ENCODE measurements at places on chromosomes 4 and X.

GRCh38 chr4:188778905-188779304 is 639.7 kb downstream of the TRIML1 start:
- DNase-seq: no peak

GRCh38 chr4:51885363-51885762 is 42.4 kb downstream of the DCUN1D4 start:
- DNase-seq: no peak

DNA sequence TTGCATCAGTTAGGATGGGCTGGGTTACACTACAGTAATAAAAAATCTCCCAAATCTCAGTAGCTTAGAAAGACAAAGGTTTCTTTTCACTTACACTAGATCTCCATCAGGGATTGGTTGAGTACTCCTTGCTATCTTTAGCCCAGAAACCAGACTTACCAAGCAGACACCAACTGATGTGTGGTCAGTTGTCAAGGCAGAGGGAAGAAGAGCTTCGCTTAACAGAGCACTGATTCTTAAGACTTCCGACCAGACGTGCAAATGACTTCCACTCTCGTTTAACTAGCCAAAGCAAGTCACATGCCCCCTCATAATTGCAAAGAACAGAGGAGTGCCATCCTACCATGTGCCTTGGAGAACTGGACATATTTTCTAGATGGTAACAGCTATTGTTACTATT is 5.7 kb upstream of the ZNF518B start:
- DNase-seq: no peak

DNA sequence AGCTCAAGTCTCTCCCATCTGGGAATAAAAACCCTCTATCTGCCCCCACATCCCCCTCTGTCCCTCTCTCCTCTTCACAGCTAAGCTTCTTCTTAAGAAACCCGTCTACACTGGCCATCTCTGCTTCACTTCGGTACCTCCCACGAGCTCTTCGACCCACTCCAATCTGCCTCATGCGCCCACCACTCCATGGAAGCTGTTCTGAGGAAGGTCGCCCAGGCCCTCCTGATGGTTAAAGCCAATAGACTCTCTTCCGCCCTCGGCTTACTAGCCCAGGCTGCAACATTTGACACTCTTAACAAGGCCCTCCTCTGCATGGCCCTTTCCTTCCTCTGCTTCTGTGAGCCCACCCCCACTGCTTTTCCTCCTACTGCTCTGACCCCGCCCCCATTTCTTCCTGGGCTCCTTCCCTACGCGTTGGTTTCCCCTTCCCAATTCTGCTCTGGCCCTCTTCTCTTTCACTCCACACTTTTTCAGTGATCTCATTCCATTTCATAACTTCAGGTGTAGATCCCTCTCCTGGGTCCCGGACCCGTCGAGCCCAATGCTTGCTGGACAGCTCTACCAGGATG is 11.8 kb downstream of the IQSEC2 start:
- DNase-seq: no peak

DNA sequence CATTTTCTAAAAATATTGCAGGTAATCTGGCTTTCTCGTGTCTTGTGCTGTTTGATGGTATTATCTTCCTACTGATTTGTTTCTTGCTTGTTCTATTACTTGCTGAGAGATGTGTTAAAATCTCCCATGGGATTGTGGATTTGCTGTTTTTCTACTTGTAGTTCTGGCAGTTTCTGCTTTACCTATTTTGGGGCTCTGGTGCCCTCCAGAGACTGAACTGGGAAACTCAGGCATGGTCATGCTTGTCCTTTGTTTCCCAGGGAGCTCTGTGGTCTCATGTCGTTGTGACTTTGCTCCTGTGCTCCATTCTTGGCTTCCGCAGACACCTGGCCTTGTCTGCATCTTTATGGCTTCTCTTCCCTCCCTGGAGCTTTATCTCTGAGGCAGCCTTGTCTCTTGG is 39.5 kb downstream of the NSD2 start:
- DNase-seq: no peak

- no peak for DNase-seq
Observed at GRCh38 chr4:79044141-79044659, 105.0 kb upstream of the PAQR3 start.

- no peak for DNase-seq
Observed at GRCh38 chr4:88196523-88197185, 38.2 kb upstream of the ABCG2 start.

DNA sequence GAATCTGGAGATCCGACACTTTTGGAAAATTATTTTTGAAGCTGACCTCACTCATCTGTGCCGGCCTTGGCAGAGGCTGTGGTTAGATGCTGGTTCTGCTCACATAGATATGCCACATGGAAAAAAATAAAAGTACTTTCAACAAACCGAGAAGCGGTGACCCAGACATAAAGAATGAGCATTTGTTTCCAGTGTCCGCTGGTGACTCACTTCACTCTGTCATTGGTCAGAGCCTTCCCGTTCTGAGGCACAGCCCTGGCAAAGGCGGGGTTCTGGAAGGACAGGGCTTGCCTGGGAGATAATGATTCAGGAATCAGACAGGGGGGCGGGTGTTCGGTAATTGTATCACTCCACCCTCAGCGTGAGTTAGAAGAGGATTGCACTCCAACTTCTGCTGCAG is 172.4 kb upstream of the MXRA5 start:
- DNase-seq: no peak

DNA sequence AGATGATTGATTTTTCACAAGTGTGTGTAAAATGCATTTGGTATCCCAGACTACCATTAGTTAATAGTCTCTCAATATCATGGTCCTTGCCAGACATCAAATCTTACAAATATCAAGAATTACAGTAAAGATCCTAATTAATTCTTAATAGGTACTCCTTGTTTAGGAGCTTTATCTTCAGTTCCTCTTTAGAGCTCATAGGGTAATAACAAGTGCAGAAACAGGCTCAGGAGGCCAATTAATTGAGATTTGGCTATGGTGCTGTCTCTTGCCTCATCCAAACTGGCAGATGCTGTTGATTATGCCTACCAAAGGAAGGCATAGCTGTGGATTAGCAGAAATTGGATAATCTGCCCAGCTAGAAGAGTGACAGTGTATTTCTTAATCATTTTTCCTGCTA is 6.9 kb downstream of the MTMR1 start:
- DNase-seq: no peak

- no peak for DNase-seq
Observed at GRCh38 chr4:108361886-108362285, 193.2 kb upstream of the LEF1 start.

DNA sequence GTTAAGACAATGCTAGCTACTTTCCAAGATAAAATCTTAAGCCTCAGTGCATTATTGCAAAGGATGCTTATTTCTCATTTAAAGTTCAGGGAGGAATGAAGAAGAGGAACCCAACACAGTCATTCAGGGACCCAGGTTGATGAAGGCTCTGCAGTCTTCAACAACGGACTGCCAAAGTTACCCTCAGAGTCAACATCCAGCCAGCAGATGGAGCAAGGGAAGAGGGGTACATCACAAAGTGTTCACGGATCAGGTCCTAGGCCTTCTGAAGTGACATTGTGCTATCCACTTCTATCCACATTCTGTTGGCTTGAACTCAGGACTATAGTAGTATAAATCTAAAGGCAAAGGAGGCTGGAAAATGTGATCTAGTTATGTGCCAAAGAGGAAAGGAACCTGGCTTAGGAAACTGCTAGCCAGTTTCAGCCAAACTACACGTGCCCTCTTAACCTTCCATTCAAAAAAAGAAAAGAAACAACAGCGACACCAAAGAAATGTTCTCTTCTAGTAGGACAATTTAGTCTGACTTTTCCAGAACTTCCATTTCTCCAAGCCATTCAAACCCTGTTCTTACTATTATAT is 28.8 kb downstream of the NKX6-1 start:
- no peak for DNase-seq

DNA sequence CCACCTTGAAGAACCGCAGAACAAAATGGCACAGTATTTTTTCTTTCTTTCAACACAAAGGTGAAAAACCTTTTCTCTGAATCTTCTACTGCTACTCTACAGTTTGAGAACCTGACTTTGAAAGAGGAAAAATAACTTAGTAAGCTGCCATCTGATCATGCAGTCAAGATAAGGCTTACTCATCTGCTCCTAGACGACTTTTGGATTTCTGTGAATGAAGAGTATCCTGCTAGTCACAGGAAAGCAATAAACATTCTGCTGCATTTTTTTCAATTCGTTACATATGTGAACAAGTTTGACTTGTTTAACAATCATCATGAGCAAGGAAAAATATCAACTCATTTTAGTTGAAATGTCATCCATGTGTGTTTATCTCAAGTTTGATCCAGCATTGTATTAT is 25.2 kb downstream of the TIGD2 start:
- DNase-seq: no peak

DNA sequence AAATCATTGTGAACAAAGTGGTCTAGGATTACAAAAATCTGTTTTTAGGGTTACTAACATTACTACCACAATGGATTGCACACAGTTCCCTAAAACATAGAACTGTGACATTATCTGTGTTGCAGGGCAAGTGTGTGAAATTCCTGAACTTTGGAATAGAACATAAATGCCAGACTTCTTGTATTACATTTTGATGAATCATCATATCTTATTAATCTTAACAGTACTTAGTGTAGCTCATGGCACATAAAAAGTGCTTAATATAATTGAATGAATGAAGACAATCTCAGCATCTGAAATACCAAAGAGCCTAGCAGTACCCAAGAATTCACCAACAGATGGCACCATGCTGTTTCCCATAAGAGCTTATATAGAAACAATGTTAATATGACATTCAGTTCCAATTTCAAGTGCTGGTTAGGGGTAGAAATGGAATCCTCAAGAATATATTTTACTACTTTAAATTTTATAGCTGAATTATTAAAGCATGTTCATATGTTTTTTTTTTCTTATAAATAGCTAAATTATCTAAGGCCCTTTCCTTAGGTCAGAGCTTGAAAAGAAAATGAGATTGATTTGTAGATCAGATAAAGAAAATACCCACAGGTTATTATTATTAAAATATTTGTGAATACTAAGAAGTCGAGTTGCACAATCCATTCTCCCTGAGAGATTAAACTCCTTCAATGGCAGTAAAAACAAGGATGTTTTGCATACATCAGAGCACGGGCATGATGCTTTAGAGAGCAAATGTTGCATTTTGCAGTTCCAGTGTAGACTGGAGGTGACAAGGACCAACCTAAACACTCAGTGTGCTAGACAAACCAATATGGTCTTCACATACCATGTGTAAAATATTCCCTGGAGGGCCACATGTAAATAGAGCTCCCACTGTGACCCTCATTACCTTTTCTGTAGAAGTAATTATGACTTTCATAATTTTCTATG is 25.7 kb upstream of the SHISA3 start:
- no peak for DNase-seq

DNA sequence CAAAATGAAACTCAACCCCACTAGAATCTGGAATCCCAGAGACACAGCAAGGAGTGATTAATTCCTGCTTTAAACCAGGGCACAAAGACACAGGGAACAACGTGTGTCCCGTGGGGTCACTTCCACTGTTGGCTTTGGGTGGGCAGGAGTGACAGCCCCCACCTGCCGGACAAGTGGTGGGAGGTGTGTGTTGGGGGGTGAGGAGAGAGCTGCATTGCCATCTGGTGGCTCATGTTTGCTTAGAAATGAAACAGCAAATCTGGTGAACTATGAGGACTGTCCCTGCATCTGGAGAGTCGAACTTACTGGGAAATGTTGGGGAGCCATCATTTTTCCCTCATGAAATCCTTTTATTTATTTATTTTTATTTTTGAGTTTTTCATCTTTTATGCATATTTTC is 75.9 kb upstream of the AFAP1 start:
- DNase-seq: no peak

GRCh38 chr4:40038977-40039376 is 17.7 kb upstream of the N4BP2 start:
- no peak for DNase-seq

GRCh38 chrX:107448998-107449835 is at the start of gene FRMPD3:
FRMPD3 (plus strand) TSS chrX:107449652; CDS start chrX:107526589, 76,937 bp downstream.
- DNase-seq: no peak

GRCh38 chrX:148567229-148567628 is 66.8 kb downstream of the AFF2 start:
- DNase-seq: no peak

- no peak for DNase-seq
Observed at GRCh38 chr4:108878806-108879205, 116.0 kb upstream of the ETNPPL start.

DNA sequence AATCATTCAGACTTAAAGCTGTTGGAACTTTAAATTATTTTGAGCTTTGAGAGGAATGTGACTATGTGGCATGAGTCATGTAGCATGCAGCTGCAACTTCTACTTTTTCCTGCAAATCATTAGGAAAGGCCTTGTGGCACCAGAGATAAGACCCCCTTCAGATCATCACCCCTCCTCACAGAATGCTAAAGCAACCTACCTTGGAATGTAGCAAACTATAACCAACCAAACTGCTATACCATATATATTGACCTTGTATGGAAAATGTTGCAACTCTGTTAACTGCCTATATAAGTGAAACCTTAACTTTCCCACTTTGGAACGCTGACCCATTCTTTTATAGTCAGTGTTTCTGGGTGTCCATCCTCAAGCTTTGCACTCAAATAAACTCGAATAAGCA is 32.0 kb downstream of the ATXN3L start:
- no peak for DNase-seq

DNA sequence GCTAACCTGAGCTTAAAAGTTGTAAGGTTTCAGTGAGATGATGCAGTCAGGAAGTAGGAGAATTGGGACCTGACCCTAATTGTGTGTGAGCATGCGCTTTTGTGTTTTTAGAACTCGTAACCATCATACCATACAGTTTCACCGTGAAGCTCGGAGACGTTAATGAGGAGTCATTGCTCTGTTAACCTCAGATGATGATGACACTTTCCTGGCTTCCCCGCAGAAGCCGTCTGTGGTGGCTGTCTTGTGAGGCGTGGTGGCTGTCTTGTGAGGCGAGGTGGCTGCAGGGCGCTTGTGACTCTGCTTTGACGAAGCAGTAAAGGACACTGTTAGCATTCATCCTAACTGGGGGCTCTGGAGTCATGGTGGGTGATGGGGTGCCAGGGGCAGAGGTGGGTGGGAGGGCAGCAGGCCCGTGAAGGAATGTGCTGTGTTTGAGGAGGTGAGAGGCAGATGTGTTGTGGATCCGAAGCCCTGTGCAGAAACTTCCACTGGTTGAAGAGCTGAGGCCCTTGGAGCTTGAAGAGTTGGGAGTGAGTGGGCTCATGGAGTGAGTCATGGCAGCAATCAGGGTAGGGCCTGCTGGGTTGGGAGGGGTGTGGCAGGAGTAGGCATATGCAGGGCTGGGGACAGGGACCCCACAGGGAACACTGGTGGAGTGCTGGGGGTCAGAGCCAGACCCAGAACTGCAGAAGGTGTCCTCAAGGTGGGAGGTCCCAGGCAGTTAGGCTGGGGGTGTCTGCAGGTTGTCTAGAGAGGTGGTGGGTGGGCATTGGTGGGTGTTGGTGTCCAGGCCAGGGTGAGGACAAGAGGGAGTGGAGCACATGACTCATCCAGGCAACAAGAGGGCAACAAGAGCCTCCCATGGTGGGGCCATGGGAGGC is 57.4 kb downstream of the NSD2 start:
- DNase-seq: no peak

- no peak for DNase-seq
Observed at GRCh38 chr4:139721789-139722188, 56.2 kb downstream of the MGST2 start.

Measured in stimulated activated CD8-positive, alpha-beta memory T cell treated with anti-CD3 and anti-CD28 coated beads, Interleukin-15, amount 100 ng/mL, for 24 hours (primary cell).